Activated CD4-positive, alpha-beta memory T cell treated with anti-CD3 and anti-CD28 coated beads for 36 hours (primary cell): ENCODE measurements at places on chromosomes 16 and 17.

DNA sequence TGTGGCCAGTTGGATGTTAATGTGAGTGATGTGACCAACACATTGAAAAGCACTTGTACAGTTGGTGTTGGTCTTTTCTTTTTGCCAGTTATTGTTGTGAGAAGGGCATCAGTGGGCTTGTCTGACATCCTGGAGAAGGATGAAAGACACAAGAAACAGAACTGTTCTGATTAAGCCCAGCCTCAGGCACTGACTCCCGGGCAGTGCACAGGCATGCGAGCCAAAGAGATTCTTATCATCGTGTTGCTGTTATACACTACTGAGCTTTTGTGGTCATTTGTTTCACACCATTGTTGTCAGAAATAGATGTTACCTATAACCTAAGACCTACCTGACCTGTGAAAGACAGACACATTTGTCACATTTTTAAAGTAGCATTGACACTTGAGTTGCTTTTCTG, 236.8 kb upstream of the CA10 start:
- DNase-seq, result no peak

- peak; percentile 57 for DNase-seq
Observed at GRCh38 chr16:56513972-56514371, 5.9 kb downstream of the BBS2 start.

- DNase-seq, result no peak
Observed at GRCh38 chr17:31198026-31198425, 99.0 kb downstream of the OMG start.

DNA sequence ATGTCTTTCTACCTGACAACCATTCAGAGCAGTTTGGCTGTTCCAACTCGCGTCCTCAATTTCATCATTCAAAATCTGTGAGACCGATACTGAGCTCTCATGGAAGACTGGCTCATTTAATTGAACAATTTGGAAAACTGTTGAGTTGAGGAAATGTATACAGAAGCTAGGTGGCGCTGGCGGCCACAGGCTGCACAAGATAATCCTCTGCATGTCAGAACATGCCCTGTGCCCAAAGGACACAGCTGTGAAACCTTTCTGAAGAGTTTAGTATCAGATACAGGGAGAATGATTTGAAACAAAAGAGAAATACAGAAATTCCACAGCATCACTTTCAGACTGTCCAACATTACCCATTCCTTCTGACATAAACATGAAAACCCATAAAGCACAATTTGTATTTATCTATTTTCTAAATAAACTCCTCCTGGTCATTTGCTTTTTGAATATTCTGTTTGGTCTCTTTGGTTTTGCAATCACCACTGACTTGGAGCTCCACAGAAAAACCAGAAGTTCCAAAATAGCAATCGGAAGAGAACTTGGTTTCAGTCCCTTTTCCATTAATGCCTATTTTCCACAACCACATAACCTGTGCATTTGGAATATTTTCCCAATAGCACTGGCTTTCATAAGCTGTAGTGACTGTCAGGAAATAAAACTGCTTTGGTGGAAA, 192.8 kb downstream of the MAP2K6 start:
- peak; percentile 56 for DNase-seq

GRCh38 chr17:72274614-72275013, 153.8 kb downstream of the SOX9 start:
- no peak for DNase-seq

DNA sequence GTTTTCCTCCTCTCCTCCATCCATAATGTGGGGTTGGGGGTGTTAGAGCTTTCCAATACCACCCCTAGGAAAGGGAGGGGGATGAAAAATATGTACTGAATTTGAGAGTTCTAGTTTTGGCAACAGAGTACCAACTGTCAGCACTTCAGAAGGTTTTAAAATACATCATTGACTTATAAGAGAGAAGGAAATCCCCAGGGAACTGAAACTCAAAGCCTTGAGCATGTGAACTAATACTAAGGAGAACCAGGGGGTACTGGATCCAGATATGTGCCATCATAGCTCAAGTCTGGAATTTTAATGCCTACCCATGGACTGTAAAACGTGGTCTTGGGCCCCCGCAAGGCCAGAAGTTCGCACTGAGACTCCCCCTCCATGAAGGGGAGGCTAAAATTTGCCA, 15.8 kb downstream of the CACNG5 start:
- no peak for DNase-seq

DNA sequence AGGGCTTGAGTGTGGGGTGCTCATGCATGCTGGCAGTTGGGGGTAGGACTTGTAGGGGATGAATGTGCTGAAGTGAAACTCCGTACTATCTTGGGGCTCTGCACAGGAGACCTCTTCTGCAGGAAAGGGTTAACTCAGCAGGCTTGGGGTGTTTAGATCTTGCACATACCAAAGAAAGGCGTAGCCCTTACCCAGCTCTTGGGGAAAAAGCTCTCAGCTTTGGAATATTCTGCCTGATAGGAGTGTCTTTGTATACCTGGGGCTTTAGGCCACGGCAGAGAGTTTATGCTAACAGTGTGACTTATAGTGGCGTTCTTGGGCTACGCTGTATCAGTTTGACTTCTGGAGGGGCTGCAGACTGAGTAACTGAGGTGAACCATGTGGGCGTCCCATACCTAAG, 21.1 kb downstream of the KRT25 start:
- DNase-seq, result no peak

GRCh38 chr16:84486551-84487235, 17.8 kb downstream of the MEAK7 start:
- DNase-seq, result no peak

- DNase-seq, result no peak
Observed at GRCh38 chr16:11320170-11320569, 25.1 kb upstream of the RMI2 start.

- peak; percentile 78 for DNase-seq
Observed at GRCh38 chr16:23803591-23804123, 32.1 kb upstream of the PRKCB start.

- DNase-seq, result peak; percentile 42
Observed at GRCh38 chr17:73203788-73204479, 11.1 kb downstream of the COG1 start.

- no peak for DNase-seq
Observed at GRCh38 chr17:55988861-55989260, 164.4 kb upstream of the ANKFN1 start.

DNA sequence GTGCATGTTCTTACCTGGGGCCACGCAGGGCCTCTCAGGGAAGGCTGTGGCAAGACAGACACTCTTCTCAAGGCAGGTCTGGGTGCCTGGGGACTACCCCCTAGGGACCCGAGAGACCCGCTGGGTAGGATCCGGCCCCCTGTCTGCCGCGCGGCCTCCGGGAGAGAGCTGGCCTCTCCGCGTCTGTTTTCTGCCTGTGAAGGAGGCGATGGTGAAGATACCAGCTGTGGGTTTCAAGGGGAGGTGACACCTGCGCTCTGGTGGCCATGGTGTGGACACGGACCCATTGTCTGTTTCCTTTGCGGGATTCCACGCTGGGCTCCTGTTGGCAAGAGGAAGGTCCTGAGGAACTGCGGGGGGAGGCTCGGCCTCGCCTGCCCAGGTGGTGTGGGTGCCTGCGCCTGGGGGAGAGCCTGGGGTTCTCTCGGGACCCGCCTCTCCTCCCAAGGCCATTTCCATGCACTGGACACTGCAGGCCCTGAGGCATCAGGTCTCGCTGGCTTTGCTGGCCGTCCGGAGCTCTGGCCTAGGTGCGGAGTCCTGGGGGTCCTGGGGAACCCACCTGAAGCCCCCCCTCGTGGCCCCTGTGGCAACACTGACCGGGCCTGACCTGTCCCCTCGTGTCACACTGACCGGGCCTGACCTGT, 12.2 kb upstream of the METRNL start:
- no peak for DNase-seq

GRCh38 chr16:87740909-87741424, 24.8 kb downstream of the KLHDC4 start:
- DNase-seq, result no peak

- no peak for DNase-seq
Observed at GRCh38 chr17:81834831-81835267, at the start of gene PPP1R27. TSS of gene PPP1R27 (minus strand) at chr17:81835050. CDS start at chr17:81834953, 97 bp downstream.

DNA sequence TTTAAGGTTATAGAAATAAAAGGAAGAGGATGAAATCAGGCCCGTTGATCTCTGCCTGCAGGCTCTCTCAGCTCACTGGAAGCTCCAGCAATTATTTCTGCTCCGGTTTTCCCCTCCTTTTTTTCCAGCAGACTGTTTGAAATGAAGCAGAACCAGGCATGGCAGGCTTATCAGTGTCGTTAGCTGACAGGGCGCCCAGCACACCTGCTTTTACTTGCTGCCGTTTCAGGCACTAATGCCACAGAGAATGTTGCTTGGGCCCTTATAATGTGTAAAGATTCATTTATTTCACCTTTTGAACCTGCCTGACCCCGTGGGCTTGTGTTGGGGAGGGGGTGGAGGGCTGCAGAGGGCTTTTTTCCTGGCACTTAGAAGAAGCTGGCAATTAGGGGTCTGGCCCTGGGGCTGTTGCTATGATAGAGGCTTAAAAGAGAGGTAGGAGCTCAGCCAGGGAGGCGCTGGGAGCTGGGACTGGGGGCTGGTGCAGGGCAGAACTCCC, 108.1 kb downstream of the IRX3 start:
- DNase-seq, result no peak

DNA sequence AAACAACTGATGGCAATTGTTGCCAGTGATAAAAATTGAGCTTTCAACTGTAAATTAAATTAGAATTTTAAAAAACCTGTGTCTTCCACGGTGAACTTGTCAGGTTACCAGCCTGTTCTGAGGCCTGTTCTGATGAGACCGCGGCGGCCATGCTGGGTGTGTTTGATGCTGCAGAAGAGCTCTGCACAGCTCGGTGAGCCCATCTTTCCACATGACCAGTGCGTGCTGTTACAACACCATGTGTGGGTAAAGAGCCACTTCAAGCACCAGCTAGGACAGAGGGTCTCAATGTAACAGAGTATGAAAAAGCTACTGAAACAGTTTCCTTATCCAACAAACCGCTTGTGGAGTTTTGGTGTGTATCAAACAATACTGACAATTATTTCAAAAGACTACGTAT, 48.5 kb downstream of the RPTOR start:
- no peak for DNase-seq

DNA sequence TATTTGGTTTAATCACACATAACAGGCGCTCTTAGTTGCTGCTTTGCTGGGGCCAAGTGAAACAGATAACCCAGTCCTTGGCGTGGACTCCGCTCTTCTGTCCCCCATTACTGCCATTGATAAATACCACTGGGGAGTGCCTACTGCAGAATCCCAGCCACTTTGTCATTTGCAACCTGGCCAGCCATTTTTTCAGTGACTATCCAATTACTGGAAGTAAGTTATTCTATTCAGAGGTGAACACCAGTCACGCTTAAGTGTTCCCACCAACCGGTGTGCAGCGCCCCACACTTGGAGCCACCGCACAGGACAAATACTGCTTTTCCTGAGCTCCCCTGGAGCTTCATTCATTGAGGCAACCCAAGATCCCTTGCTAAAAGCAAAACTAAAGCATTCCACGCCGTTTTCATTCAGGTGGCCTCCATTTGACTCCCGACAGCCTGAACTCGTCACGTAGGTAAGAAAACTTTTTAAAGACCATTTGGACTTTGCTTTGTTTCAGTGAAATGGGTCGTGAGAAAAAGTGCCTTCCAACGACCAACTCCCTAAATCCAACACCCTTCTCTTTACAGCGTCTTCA, 1.8 kb downstream of the USP7 start:
- DNase-seq, result peak; percentile 27

GRCh38 chr17:65850486-65850885, 289.0 kb upstream of the AXIN2 start:
- peak; percentile 41 for DNase-seq

DNA sequence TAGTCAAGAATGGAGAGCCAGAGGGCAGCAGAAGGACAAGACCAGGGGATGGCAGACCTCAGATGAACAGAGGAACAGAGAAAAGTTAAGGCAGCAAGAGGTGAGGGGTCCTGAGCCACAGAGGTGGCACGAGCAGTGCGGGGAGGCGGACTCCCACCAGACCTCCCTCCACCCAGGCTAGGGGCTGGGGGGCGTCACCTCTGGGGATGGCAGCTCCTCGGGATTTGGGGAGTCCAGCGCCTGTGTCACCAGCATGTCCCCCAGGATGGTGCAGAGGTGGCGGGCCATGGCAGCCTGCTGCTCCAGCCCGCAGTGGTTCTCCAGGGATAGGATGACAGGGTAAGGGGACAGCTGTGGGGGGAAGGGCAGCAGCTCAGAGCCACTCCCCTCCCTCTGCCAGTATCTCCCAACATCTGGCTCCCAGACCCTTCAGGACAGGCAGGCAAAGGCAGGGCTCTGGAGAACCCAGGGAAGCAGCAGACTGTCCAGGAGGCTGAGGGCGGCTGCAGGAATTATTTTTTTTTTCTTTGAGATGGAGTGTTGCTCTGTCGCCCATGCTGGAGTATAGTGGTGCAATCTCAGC, 15.8 kb downstream of the PLCD3 start:
- no peak for DNase-seq

DNA sequence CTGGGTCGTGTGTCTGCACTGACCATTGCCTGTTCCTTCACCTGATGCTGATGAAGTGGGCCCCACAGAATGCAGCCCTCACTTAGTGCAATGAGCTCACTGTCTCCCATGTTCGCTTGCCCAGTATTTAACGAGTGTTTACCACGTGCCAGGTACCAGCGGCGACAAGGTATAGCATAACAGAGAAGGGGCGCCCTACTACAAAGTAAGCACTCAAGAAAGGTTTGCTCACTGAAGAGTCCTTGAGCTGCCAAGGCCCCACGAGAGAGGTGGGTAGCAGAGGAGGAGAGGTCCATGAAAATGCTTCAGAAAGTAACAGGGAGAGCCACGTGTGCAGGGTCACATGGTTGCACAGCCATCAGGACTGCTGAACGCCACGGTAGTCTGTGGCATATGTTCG, 230.0 kb downstream of the NTN1 start:
- DNase-seq, result no peak

- no peak for DNase-seq
Observed at GRCh38 chr17:68391561-68392268, 65.6 kb downstream of the WIPI1 start.

GRCh38 chr16:57082664-57083063, 9.7 kb upstream of the CPNE2 start:
- no peak for DNase-seq

DNA sequence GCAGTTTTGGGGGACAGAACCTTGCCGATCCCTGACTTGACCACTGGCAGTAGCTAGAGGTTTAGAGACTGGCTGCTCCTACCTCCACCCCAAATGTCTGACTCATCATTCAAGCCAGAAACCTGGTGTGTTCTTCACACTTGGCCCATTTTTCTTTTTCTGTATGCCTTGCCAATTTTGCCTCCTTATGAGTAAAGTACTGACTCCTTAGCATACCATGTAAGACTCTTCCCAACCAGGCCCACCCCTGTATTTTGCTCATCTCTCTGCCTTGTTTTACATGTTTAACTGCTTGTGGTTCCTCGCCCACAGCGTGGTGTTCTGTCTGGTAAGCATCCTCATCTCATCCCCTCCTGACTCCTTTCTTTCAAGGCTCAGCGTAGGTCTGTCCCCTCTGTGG, 37.9 kb downstream of the NUP88 start:
- DNase-seq, result no peak

GRCh38 chr17:75845933-75846691, 1.9 kb upstream of the UNC13D start:
- no peak for DNase-seq

DNA sequence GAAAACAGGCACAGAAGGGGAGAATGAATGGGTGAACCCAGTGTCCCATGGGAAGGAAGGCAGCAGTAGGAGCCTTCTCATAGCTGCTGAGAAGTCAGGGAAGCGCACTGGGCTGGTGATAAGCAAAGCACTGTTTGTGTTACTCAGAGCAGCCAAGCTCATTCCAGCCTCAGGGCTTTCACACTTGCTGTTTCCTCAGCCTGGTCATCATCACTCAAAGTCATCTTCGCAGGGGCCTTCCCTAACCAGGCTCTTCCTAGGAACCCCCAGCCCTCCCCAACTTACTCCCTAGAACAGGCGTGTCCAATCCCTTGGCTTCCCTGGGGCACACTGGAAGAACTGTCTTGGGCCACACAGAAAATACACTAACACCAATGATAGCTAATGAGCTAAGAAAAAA, 32.1 kb upstream of the LONP2 start:
- DNase-seq, result no peak
